ENCODE measurements at places on chromosomes 5 and 9.

DNA sequence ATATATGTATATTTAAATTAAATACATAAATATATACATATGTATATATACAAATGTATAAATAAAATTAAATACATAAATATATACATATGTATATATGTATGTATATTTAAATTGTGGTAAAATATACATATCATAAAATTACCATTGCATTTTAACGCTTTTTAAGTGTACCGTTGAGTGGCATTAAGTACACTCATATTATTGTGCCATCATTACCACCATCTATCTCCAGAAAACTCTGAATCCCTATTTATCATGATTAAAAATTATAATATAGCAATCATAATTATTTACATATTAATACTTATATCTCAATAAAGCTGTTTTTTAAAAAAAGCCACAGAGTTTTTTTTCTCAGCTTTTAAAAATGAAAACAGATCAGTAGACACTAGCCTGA lies 27.1 kb upstream of the VCAN start:
- DNase-seq: no peak

DNA sequence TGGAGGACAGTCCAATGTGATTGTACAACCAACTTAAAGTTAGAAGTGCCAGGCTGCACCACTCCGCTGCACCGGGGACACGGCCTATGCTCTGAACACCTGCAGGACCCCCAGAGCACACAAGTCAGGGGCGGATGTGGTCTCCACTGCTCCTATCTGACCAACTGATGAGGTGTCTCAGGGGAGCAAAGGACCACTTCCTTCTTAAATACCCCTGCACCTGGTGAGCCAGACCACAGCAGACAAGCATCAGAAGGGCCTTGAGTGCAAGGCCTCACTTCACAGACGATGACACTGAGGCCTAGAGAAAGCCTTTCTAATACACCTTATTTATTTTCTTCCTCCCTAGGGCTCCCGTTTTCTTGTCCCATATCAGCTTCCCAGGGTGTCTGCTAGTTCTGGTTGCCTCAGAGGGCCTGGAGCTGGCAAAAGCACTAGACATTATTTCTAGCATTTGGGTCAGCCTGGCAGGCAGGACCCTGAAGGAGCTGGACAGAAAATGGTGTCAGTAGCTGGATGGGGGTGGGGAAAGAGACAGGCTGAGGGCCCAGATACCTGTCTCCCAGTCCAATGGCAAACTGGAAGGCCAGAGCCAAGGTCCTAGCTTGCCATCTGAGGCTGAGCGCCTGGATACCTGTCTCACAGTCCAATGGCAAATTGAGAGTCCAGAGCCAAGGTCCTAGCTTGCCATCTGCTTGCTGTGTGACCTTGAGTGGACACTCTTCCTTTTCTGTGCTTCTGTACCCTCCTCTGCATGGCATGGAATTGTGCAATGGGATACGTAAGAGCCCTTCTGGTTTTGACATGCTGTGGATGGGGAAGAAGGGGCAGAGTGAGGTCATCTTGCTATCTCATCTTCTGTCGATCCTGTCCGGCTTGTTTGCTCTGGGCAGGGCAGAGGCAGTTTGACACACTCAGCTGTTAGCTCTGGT lies 9.0 kb downstream of the CCDC69 start:
- no peak for DNase-seq

DNA sequence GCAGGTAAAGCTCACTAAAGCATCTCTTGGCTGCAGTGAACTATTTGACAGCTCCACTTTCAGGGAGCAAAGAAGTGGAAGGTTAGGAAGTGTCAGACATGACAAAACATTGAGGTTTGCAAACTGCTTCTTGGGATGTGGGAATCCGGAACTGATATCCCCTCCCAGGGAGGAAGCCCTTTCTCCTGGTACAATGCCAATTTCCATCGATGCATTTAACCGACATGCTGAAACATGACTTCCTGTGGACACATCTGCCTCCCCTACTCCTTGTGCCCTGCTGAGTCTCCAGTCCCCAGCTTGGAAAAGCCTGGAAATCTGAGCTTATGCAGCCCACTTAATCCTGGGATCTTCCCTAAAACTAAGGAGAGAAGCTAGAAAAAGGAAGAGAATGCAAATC lies 323.1 kb upstream of the DAP start:
- DNase-seq: no peak

DNA sequence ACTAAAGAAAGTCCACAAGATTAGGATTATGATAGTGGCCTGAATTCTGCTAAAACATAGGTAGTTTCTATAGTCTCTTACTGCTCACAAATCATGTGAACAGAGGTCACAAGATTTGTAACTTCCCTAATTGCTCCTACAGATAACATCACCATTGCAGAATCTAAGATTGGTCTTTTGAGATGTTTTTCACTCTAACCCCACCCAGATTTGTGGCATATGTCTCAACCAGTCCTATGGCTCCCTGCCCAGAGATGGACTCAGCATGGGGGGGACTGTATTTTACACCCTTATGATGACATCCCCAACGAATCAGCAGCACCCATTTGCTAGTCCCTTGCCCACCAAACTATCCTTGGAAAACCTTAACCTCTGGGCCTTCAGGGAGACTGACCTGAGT lies 1046.2 kb downstream of the CDH12 start:
- DNase-seq: no peak

DNA sequence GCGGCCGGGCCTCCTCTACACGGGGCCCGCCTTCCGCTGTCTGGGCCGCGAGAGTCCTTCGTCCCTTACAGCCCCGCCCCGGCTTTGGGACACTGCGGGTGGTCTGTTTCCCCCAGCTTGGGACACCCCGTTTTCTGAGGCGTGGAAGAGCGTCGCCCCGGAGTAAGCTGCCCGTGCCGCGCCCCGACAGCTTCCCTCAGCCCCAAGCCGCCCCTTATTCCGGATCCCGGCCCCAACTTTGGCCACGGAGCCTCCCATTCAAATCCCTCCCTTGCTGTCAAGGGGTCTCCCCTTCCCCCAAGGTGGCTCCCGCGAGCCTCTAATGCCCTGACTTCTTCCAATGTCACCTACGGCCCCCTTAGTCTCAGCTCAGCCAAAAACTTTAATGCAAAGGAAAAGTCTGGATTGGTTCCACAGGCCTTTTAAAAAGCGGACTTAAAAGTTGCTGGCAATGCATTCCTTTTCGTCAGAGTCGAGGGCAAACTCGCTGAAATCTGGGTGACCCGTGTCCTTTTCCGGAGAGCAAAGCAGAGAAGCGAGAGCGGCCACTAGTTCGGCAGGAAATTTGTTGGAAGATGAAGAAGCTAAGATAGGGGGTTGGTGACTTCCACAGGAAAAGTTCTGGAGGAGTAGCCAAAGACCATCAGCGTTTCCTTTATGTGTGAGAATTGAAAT lies 19.8 kb downstream of the EXOSC2 start:
- DNase-seq: no peak

GRCh38 chr5:111129938-111130337 lies 37.8 kb downstream of the WDR36 start:
- no peak for DNase-seq

- no peak for DNase-seq
These were observed 143.9 kb downstream of the GOLPH3 start for GRCh38 chr5:32030222-32030621.

- DNase-seq: no peak
These were observed 631.3 kb upstream of the SEMA6A start for GRCh38 chr5:117205894-117206293.

Measured in activated CD4-positive, alpha-beta T cell treated with anti-CD3 and anti-CD28 coated beads for 1 hour (primary cell).